ENCODE measurements at places on chromosomes 2 and 18.

DNA sequence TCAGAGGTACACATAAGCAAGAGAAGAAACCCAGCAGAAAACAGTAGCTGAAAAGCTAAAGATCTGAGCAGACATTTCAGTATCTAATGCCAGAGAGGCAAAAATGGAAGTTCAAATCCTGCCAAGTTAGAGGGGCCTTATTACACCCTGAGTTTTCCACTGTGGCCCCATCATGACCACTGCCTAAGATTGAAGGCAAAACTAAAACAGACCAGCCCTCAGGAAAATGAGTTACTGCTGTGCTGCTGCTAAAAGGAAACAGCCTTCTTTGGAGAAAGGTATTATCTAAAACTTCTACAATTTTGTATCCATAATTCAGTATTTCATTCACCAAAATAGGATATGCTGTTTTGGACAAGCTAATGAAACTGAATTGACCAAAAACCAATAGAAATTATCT, 16.8 kb downstream of the PPP1CB start:
- no peak for DNase-seq

- DNase-seq = no peak
Measured at GRCh38 chr2:103898561-103898960, 955.4 kb upstream of the POU3F3 start.

GRCh38 chr2:172395503-172395902, 31.9 kb upstream of the ITGA6 start:
- DNase-seq = no peak

- no peak for DNase-seq
Measured at GRCh38 chr18:23835091-23835490, 145.8 kb downstream of the LAMA3 start.

GRCh38 chr2:98487806-98488189, 43.1 kb downstream of the INPP4A start:
- DNase-seq = no peak

DNA sequence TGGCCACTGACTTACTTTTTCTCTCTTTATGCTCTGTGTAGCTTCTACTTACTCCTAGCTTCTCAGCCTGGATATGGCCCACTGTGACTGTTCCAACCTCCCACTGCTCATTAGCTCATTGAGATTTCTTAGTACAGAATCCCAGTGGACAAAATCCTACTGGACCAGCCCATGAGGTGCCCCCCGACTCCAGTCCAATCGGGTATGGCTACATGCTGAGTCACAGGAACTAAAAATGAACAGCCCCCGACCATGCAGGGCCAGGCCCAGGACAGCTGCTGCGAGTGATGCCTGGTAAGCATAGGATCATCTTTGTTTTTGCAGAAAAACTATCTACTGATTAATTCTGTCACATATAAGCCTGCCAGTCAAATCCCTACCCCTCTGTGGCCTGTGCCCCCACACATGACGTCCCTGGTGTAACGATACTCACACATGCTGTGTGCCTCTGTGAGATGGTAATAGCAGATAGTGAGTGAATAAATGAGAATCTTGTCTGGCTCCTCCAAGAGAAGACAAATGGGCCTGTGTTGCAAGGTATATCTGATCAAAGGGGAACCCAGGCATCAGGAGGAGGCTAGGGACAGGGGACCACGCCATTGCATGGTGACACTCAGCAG, 85.9 kb upstream of the KLF7 start:
- no peak for DNase-seq

DNA sequence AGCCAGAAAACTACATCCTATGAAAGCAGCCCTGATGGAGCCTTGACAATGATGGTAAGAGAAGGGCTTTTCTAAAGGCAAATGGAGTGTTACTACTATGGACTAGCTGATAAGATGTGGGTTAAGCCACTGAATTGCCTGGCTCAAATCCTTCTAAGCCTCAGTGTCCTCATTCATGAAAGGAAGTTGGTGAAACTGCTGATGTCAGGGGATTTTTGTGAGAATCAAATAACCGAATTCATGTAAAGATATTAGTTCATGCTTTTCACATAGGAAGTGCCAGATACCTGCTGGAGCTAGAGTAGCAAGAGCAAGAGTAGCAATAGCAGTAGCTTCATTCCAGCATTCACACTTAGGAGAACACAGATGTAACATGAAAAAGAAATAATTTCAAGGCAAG, 417.0 kb downstream of the METTL4 start:
- DNase-seq = no peak

- DNase-seq = no peak
Measured at GRCh38 chr2:206713746-206714145, 4.5 kb downstream of the DYTN start.

DNA sequence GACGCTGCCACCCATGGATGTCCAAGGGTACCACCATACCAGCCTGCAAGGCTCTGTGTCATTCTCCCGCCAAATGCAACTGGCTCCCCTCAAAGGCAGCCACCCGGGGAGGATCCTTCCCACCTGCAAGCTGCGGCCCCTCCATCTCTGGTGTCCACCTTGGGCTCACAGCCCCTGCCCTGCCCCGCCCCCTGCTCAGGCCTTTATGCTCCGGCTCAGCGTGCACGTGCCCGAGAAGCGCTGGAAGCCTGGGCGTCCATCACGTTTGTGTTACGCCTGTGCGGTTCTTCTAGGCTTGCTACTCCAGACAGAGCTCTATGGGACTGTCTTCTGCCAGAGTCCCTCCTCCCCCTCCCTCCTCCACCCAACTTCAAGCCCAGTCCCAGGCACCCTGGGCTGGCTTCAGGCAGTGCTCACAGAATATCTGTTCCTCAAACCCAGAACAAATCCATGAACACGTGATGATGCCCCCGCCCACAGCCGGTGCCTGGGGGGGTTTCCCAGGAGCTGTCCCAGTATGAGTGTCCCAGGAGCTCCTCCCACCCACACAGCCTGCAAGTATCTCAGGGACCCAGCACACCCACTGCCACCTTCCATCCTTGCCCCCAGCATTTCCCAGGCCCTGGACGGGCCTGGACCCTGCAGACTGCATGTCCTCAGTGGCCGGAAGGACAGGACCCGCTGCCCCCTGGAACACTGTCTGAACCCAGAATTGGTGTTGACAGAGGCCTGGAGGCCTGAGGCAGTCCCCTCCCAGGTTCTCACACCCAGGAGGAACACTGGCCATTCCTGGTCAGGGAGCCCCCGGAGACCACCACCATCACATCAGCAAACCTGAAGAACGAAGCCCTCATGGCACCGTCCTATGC, 30.3 kb downstream of the KIF1A start:
- no peak for DNase-seq

DNA sequence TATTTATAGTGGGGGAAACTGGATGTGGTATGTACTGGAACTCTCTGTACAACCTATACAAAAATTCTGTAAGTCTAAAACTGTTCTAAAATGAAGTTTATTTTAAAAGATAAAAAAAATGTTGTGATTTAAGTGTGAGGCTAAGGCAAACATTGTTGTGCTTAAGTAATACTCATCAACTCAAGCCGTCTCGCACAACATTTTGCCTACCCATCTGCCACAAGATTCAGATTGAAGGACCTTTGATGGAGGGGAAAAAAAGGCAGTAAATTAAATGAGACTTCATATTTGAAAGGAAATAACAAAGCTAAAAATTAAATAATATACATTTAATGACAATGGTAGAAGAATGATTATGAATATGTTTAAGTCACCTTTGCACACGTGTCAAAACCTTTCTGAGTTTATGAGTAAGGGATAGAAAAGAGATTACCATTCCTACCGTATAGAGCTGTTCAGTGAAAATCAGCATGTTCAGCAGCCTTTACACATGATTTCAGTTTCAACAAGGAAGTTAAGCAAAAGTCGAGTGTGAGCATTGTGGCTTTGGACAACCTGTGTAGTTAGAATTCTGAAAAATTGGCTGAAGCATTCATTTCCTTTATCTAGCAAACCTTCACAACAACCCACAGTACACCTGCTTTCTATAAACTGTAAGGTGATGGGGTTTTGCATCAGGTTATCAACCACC, 499.3 kb downstream of the IRS1 start:
- DNase-seq = no peak

DNA sequence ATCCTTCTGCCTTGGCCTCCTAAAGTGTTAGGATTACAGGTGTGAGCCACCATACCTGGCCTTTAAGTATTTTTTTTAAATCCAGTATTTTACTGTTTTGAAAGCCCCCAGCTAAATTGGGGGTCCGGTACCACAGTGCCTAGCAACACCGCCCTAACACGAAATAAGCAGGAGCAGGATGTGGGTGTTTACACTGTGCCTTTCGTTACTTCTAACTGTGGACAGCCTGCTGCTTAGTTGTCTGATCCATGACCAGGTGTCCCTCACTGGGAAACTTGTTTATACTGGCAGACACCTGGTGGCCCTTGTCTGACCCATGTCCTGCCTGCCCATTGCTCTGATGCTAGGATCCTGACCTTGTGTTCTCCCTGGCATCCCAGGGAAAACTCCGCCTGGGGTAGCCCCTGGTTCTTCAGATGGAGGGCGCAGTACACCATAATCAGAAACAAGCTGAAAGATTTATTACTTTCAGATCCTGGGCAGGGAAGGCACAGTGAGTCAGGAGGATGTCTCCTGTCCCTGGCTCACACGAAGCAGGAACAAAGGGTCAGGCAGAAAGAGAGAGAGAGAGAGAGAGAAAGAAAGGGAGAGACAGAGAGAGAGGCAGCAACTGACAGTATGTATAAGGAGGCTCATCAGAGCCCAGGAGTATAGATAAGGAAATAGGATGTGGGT, 55.7 kb downstream of the NCAPH start:
- no peak for DNase-seq

DNA sequence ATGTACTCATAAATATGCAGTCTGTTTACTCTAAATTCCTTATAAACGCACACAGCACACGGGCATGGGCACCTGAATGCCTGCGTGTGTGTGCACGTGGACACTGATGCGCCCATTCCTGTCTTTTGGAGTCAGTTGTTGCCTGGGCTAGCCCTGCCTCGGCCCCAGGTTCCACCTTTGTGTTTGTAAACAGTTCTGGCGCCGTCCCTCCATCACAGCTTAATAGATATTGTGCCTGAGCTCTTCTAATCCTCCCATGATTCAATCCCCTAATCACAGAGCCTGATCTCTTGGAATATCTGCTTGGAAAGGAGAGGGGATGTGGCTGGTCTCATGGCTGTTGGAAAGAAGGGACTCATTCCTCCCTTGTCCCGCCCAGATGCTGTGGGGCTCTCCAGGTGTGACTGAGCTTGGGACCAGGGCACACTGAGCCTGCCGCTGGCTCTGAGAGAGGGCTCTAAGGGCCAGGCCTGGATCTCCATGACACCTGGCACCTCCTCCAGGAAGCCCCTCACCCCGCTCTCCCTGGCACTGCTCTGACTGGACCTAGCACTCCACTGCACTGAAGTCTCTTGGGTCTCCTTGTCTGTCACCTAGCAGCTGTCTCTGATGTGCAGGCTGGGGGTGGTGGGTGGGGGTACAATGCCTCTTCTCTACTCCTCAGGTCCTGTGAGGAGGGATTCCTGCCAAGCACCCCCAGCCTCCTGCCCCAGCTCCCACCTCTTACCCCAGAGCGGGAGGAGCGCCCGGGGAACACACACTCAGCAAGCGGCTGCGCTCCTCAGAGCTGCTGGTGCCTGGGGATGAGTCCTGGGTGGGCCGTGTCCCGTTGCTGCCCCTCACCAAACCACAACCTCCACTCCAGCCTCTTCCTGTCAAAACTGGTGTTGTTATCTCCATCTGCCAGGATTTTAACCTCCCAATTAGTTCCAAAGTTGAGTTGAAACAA, 181.3 kb downstream of the INHBB start:
- DNase-seq = no peak

GRCh38 chr18:46458472-46458871, 198.5 kb downstream of the LOXHD1 start:
- no peak for DNase-seq

DNA sequence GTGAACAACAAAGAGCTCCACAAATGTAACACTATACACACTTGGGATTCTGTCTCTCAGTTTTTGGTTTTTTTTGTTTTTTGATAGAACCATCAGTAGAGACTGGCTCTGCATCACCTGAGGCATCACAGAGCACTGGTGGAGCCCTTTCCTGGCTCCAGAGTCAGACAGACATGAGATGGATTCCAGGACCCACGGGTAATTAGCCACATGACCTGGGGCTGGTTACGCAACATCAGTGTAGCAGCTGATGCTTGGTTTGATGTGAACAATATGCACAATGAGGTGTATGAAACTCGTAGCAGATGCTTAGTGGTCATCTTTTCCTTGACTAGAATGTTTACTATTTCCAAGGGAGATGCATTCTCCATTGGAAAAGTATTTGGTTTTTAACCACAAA, 40.7 kb downstream of the CMPK2 start:
- DNase-seq = no peak

GRCh38 chr18:80184243-80184772, 63.0 kb downstream of the PARD6G start:
- DNase-seq = no peak

GRCh38 chr2:128468186-128468920, 149.7 kb upstream of the HS6ST1 start:
- no peak for DNase-seq

GRCh38 chr2:191580581-191580980, 97.4 kb upstream of the NABP1 start:
- DNase-seq = no peak

GRCh38 chr2:198763793-198764192, 693.9 kb downstream of the SATB2 start:
- DNase-seq = no peak

DNA sequence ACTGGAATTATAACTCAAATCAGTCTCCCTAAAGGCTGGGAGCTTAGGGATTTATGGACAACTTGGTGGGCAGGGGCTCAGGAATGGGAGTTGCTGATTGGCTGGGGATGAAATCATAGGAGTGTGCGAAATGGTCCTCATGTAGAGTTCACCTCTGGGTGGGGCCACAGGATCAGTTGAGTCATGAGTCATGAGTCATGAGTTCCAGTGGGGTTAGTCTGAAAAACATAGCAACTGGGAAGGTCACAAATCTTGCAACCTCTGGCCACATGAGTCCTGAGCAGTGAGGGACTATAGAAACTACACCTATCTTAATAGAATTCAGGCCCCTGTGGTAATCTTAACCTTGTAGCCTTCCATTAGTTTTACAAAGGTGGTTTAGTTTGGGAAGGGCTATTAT, 383.3 kb downstream of the RBM43 start:
- DNase-seq = peak; percentile 7

GRCh38 chr2:210003359-210003758, 921 bp downstream of the RPE start:
- DNase-seq = no peak

DNA sequence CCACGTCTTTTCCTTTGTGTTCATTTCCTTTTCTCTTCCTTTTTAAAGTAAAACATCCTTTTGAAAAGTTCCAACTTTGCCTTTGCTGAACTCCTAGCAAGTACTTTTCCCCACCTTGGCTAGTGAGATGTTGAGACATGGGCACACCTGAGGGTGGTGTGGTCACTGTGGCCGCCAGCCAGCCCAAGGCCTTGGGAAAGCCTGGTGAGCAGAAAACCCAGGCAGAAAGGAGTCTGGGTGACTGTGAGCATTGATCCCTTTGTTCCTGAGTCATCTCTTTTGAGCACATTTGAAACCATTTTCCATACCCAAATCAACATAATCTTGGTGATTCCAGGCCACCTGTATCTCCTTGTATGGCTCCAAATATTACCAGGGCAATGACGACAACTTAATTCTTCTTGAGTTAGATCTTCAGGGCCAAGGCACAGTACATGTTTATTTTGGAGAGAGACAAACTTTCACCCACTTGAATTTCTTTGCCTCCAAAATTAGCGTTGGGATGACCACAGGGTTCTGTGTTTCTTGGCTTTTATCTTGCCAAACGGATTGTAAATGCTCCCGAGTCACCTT, 14.5 kb downstream of the EPAS1 start:
- DNase-seq = no peak

Measured in AG08396 (cell line).